ENCODE measurements at places on chromosomes 5 and 9.

DNA sequence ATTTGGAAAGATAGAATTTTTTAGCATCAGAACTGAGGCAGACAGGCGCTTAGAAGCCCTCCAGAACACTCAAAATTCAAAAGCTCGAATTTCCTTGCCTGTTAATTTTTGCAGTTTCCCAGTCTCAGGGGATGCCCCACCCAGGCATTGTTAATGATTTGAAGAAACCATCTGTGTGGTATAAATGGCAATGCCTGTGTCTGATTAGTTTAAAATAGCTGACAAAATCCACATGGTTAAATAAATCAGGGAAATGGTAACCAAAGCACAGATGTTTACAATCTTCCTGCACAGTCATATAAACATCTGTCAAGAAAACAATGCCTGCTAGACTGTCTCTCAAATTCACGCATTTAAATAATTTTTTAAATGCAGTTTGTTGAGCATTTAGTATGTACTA lies 185.2 kb upstream of the RGMB start:
- no peak for DNase-seq

GRCh38 chr9:85717220-85717619 lies 24.5 kb downstream of the AGTPBP1 start:
- no peak for DNase-seq

GRCh38 chr5:170176916-170177315 lies 55.9 kb upstream of the C5orf58 start:
- no peak for DNase-seq

GRCh38 chr9:35522187-35522586 lies 32.3 kb downstream of the RUSC2 start:
- DNase-seq: no peak

GRCh38 chr5:170818232-170818631 lies 34.7 kb downstream of the GABRP start:
- peak; percentile 19 for DNase-seq

DNA sequence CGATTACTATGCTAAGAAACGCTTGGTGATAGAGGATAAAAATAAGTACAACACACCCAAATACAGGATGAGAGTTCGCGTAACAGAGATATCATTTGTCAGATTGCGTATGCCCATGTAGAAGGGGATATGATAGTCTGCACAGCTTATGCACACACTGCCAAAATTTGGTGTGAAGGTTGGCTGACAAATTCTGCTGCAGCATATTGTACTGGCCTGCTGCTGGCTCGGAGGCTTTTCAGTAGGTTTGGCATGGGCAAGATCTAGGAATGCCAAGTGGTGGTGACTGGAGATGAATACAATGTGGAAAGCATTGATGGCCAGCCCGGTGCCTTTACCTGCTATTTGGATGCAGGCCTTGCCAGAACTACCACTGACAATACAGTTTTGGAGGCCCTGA lies 208.4 kb downstream of the PDZD2 start:
- DNase-seq: no peak

- no peak for DNase-seq
Measured at GRCh38 chr9:121156263-121156731, 45.4 kb downstream of the RAB14 start.

- no peak for DNase-seq
Measured at GRCh38 chr5:41808294-41808693, 61.9 kb downstream of the OXCT1 start.

DNA sequence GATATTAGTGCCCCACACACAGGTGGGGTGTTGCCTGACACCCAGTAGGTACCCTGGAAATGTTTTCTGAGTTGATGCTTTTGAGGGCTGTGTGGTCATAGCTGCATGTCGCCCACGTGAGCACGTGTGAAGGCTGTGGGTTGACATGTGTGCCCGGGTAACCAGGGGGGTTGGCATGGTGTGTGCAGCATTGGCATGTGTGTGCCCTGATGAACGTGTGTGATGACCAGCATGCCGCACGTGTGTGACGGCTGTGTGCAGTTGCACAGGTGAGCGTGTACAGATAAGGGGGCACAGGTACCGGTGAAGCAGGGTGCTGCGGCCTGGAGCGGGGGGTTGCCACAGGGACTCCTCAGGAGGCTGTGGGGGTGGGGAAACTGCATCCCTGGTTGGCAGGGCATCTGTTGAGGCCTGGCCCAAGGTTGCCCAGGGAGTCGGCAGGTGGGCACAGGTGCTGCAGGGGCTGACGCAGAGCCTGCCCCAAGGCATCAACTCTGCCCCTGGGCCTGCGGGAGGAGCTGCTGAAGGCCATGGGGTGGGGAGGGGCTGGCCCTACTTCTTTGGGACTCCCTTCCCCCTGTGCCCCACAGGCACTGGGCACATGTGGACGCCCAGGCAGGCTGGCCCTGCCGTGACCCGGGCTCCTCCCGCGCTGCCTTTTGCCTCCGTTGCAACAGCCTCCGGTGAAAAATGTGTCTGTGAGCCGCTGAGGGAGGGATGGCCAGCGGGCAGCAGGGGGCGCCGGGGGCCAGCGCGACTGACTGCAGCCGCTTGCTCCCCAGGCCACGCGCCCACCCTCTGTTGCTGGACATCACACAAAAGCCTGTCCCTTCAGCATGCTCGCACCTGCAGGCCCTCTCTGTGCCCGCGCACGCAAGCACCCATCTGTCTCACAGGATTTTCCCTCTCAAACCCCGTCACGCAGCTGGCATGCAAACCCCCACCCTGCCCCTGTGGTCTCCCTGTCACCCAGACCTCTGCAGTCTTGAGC lies 2.2 kb downstream of the UNC5A start:
- DNase-seq: no peak

All from femur (tissue), 1 donor.